Neural crest cell (in vitro differentiated cells): ENCODE measurements at places on chromosomes 12 and 14.

DNA sequence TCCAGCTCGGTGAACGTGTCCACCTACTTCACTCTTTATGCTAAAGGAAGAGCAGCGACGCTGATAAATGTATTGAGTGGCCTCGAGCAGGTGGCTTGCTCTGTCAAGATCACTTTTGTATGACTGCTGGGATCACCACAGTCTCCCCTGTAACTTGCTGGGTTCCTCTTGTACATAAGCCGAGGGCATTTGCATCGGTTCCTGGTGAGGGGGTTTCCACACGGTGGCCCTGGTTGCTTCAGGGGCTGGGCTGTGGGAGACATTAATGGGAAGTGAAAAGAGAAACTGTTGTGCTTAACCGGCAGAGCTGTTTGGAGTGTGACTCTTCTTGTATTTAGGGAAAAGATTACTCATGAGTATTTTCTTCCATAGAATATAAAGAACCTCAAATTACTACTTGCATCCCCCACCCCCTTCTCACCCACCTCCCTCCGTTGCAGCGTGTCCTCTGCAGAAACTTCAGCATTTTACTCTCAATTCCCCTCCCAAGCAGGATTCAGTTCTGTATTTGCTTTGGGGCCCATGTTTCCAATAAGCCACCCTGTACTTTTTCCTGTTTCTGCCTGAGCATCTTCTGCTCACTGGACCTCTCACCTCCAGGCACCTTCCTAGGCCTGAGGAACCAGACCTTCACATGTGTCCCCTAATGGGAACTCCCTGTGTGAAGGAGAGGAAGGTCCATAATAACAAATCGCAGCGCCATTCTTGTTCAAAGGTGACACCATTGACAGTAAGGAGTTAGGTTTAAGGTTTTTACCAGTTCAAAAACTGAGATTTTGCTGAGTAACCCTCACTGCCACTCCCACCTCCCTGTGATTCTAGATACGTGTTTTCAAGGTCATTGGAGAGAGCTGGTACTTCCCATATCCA is 187.0 kb downstream of the ETV6 start:
- no peak for DNase-seq

GRCh38 chr12:68007033-68007432 is 17.8 kb downstream of the IFNG-AS1 start:
- no peak for DNase-seq

DNA sequence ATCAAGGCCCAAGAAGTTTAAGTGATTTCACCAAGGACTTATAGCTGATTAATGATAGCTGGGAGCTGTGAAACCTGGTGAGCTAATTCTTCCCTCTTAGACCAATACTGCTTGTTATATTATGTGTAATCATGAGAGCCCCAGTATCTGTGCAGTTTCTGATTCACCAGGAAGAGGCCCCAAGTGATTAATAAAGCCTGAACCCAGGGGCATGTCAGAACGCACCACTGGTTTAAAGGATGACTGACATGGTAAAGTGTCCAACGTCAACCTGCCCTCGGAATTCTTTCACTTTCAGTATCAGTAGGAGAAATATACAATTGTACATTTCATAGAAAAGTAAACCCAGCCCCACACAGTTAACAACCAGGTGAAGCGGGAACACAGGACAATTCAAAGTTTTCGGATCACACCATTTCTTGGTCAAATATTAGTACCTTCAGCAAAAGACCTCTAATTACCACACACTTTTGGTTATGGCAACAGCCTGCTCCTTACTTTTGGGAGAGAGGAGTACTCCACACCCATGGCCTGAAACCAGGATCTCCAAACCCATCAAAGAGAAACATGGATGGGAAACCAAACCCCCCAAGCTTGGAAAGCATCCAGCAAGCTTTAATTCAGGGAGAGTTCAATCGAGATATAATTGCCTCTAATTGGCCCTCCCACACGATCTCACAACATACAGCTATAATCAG is 28.5 kb downstream of the TMCC3 start:
- no peak for DNase-seq

DNA sequence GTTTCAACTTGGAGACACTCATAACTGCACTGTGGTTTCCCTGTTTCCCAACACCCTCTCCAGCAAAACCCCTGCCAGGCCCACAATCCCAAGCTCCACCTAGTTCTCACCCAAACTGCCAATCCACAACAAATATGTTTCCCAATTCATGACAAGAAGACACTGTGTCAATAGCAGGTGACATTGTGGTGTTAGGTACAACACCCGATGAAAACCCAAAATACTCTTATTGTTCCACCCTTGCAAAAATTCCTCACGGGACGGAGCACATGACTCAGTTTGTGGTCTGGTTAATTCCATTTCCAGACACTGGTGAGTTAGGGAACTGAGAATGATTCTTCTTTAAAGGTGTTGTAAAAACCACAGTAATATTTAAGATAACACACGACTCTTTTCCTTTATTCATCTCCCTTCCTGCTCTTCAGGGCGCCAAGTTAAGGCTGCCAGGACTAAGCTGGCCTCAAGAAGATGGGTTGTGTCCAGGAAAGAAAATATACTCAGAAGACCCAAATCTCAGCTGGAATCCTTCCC is 735.5 kb downstream of the MED13L start:
- DNase-seq, result no peak

- no peak for DNase-seq
Measured at GRCh38 chr14:100679707-100680438, 46.8 kb upstream of the DLK1 start.

- DNase-seq, result no peak
Measured at GRCh38 chr14:85254711-85255110, 275.2 kb upstream of the FLRT2 start.

GRCh38 chr12:24991209-24992049 is 42.5 kb upstream of the BCAT1 start:
- DNase-seq, result no peak

DNA sequence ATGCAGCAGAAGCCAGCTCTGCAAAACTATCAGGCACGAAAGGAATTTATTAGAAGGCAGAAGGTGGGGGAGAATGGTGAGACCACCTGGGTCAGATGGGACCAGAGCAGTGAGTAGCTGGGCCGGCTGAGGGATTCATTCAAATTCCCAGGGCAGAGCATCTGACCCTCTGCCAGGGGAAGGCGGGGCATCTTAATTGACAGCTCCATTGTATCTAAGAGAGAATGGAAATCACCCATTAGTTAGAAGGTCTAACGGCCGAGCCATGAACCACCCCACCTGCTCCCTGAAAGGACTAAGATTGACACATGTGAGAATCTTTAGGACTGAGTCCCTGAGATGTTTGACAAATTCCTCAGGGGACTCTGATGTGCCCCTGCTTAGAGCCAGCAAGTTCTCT is 83.7 kb downstream of the PHETA1 start:
- no peak for DNase-seq

DNA sequence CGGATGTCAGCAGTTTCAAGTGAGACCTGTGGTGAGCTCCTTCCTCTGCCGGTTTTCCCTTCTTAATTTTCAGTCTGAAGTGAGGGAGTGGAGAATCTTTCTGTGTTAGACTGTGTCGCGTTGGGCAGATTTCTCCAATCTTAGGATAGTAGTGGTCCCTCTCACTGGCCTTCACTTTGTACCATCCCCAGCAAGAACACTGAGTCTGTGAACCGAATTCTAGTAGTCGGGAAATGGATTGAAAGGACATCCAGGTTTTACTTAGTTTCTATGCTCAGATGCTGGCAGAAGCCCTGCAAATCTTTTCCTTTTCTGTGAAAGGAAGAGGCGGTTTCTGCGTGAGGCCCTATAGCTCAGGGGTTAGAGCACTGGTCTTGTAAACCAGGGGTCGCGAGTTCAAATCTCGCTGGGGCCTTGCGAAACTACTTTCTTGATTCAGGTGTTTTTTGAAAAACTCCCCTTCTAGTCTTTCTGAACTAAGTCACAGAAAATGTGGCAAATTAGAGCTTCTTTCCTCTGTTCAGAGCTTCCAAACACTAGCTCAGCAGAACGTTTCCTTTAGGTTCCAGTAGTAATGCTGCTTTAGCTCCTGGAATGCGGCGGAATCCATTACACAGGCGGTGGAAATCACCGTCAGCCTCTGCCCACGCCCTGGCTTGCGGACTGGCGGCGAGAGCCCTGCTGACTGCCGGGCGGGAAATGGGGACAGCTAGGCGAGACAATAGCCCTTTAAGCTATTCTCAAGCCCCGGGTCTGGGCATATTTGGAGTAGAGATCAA is 2.8 kb upstream of the RNASE4 start:
- peak; percentile 87 for DNase-seq

DNA sequence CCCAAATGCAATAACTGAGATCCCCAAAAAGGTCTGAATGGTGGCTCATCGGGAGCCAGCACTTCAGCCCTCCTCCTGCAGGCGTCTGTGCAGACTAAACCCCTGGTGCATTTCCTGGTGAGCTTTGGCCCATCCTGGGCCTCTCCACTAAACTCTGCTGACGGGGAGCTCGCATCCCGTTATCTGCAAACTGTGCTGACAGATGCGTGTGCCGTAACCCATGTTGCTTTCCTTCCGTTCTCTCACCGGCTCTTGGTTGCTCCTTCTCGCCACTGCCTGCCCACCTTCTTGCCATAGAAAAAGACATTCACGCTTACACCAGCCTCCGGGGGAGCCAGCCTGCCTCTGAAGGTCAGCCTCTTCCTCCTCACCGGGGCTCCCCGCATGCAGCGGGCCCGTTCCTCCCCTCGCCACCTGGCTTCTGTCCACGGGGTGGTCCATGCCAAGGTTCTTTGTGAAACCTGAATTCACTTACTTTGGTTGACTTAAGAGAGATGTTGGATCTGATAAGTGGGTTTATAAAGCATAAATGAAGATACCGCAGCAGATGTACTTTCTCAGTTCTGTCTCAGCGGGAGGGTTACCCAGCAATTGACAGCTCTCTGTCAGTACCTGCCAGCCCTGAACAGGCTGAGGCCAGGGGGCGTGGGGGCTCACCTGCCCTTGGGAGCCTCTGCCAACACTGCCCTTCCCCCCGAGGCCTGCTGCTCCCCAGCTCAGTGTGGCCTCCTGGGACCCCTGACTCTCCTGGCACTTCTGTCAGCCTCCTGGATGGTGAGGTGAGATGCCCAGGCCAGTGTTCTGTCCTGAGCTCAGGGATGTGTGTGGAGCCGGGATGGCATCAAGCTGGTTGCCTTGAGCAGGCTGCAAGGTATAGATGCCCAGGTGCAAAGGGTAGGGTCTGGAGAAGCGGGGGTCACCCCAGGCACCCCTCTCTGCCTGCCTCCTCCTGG is 14.2 kb downstream of the ZFYVE21 start:
- DNase-seq, result no peak

GRCh38 chr12:88897723-88898122 is 317.5 kb upstream of the KITLG start:
- no peak for DNase-seq

GRCh38 chr12:113077057-113077858 is 20.7 kb downstream of the DTX1 start:
- no peak for DNase-seq

DNA sequence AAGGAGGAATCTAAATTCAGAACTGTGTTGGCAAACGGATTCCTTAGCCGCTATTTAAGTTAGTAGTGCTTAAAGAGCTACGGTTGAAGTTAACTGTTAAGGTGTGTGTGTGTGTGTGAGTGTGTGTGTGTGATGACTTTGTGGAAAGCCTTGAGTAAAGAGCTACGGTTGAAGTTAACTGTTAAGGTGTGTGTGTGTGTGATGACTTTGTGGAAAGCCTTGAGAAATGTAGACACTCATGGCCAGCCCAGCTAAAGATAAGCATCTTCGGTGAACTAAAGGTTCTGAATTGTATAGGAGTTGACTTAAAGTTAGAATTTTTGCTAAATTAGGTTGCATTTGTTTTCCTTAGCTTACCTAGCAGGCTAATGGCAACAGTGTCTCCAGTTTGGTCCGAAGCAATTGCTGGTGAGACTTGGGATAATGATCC is 1.4 kb downstream of the KTN1 start:
- DNase-seq, result no peak

DNA sequence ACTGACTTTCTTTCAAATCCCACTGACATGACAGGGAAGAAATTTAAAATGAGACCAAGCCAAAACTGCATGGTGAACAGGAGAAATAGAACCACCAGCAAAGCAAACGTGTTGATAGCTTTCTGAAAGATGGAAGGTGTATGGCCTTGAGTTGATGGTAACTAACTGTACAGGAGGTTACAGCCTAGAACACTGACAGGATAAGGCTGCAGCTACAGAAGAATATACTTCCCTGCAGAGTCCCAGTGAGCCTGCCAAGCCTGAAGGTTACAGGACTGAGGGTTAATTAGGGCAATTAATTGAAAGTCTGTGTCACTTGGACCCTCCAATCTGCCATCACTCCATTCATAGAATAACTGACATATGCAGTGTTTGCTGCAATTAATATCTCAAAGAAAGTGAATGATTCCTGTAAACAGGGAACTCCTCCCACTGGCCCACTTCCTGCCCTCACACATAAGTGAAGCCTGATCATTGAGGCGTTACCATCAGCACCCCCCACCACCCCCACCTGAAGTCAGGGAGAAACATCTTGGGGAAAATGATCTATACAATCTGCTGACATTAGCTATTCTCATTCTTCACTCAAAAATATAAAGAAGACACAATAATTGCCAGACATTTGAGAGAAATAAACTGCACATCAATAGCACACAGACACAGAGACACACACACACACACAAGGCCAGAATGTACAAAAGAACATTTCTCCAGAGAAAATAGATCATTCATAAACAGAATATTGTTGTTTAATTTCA is 73.4 kb downstream of the GTF2A1 start:
- no peak for DNase-seq

DNA sequence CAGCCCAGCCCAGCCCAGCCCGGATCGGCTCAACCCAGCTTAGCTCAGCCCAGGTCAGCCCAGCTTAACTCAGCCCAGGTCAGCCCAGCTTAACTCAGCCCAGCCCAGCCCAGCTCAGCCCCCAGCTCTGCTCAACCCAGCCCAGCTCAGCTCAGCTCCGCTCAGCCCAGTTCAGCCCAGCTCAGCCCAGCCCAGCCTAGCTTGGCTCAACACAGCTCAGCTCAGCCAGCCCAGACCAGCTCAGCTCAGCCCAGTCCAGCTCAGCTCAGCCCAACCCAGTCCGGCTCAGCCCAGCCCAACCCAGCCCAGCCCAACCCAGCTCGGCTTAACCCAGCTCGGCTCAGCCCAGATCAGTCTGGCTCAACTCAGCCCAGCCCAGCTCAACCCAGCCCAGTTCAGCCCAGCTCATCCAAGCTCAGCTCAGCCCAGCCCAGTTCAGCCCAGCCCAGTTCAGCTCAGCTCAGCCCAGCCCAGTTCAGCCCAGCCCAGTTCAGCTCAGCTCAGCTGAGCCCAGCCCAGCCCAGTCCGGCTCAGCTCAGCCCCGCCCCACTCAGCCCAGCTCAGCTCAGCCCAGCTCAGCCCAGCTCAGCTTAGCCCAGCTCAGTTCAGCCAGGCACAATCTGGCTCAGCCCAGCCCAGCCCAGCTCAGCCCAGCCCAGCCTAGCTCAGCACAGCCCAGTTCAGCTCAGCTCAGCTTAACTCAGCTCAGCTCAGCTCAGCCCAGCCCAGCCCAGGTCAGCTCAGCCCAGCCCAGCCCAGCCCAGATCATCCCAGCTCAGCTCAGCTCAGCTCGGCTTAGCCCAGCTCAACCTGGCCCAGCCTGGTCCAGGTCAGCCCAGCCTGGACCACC is 331.7 kb downstream of the TMEM121 start:
- no peak for DNase-seq

GRCh38 chr12:1993341-1993740 is 10.9 kb downstream of the DCP1B start:
- DNase-seq, result no peak
